ENCODE measurements at places on chromosomes 6 and 20.

DNA sequence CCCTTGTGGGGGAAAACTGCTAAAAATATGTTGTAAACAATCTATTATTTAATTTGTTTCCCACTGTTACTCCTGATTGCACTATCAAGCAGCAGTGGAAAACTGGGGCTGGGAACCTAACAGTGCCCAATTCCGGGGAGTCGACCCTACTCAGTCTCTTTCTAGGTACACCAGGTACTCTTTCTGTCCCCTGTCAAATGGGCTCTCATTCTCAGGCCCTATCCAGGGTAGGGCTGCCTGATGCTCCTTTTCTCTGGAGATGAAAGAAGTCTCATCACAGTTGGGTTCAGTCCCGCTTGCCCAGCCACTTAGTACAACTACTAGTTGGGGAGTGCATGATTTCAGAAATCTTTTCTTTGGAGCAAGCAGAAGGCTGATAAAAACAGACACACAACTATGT is 52.0 kb downstream of the HS3ST5 start:
- DNase-seq, result no peak

DNA sequence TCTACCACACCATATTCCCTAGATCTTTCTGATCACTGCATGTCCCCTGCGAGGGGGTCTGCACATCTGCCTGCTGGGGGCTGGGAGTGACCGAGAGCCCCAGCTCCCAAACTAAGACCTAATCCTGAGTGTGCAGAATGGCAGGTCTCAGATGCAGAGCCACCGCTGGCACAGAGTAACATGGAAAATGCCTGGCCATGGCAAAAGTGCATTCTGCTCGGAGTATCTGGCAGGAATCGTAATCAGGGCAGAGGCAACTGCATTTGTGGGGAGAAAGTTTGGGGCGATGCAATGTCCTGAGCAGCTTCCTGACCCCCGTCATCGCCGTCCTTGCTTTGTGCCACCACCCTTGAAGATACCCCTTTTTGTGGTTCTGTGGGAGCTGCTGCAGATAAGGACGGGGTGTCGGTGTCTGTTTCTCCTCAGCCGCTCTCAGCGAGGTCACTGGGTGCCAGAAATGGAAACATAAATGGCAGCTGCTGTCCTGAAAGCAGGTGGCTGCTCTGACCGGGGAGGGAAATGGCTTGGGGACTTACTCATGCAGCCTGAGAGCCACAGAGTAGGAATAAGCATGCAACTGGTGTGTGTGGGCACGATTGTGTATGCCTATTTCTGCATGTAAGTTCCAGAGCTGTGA is 157.9 kb downstream of the LY86 start:
- no peak for DNase-seq

- DNase-seq, result no peak
Measured at GRCh38 chr6:23111984-23112383, 542.6 kb downstream of the HDGFL1 start.

GRCh38 chr20:35508493-35509218 is 20.8 kb downstream of the C20orf173 start:
- no peak for DNase-seq

GRCh38 chr20:19964289-19965265 is 52.6 kb upstream of the NAA20 start:
- DNase-seq, result no peak

DNA sequence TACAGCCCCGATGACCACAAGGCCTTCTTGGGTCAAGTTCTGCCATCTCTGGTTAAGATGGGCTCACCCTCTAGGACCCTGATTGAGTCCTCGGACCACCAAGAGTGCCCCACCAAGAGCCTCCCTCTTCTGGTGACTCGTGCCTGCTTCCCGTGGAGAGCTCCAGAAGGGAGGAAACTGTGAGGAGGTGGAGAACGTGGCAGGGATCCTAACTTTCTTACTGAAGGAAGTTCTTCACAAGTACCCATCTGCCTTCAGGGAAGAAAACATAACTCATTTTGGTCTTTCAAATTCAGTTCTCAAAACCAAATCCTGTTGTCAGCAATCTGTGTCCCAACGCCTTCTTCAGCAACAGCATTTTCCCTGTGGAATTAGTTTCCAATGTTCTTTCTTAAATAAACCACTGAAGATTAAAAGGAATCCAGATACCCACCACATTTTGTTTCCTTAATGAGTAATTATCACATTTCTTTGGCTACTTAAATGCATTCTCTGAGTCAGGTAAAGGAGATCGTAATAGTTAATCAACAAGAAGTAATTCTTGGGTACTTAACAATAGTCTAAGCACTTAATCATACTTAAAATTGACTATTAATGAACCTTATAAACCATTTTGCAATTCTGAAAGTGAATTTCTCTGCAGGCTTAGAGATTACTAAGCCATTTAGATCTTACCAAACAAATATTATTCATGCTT is 185.8 kb upstream of the SGK1 start:
- no peak for DNase-seq

Data from CD4-positive, alpha-beta T cell treated with Interleukin-10 for 1 hour (primary cell).